ENCODE measurements at places on chromosomes 5 and 9. TPM values are rescaled to one million over a fixed set of nuclear protein-coding genes. Genes with fewer than 3 reads are reported as not detected.

Gene PFN3
- not detected for total RNA-seq

Gene IFNB1
- total RNA-seq, result not detected

Gene MARCHF11
- not detected for total RNA-seq

Gene PCDHGA7
- 0.86 TPM for total RNA-seq

Gene RRAGA
- total RNA-seq, result 51.7 TPM

Data from hair follicular keratinocyte (primary cell).